ENCODE measurements at places on chromosomes 11 and 22. TPM values are rescaled to one million over a fixed set of nuclear protein-coding genes. Genes with fewer than 3 reads are reported as not detected.

SYCE3 gene
- polyA plus RNA-seq, result 1.1 TPM

MMP8 gene
- 77.5 TPM for polyA plus RNA-seq

DNA sequence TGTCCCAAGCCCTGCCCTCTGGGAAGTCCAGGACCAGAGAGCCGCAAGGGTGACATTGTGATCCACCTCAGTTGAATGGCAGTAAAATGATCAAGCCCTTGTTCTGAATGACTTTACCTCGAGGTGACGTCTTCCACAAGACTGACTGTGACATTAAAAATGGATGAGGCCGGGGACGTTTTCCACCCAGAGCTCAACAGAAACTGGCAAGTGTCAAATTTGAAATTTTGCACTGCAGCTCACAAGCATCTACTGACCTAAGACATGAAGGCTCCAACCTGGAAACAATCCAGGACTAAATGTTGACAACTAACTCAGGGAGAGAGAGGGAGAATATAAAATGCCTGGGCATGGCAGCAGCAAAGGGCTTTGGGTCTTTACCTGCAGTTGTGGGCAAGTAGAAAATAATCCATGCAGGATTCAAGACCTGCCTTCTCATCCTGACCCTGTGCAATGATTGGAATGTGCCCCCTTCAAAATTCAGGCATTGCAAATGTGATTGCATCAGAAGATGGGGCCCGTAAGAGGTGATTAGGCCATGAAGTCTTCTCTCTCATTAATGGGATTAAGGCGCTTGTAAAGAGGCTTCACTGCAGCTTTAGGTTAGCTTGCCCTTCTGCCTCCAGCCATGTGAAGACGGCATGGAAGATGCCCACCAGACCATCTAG, 33.6 kb upstream of the CLMP start:
- no peak for DNase-seq
- H3K27ac ChIP-seq, result no peak overlapping the region
- H3K4me3 ChIP-seq, result no peak overlapping the region
- no peaks in the 10 kb centered on the region for H3K36me3 ChIP-seq
- peaks cover 10% of the 10 kb centered on the region for H3K4me1 ChIP-seq
- no peaks in the 10 kb centered on the region for H3K27me3 ChIP-seq

- no peaks in the 10 kb centered on the region for H3K36me3 ChIP-seq
- H3K27ac ChIP-seq, result no peak overlapping the region
- H3K4me3 ChIP-seq, result no peak overlapping the region
- peak; percentile 84 for DNase-seq
- H3K27me3 ChIP-seq, result no peaks in the 10 kb centered on the region
Measured at GRCh38 chr11:9025101-9025850, 21.5 kb upstream of the NRIP3 start.

DNA sequence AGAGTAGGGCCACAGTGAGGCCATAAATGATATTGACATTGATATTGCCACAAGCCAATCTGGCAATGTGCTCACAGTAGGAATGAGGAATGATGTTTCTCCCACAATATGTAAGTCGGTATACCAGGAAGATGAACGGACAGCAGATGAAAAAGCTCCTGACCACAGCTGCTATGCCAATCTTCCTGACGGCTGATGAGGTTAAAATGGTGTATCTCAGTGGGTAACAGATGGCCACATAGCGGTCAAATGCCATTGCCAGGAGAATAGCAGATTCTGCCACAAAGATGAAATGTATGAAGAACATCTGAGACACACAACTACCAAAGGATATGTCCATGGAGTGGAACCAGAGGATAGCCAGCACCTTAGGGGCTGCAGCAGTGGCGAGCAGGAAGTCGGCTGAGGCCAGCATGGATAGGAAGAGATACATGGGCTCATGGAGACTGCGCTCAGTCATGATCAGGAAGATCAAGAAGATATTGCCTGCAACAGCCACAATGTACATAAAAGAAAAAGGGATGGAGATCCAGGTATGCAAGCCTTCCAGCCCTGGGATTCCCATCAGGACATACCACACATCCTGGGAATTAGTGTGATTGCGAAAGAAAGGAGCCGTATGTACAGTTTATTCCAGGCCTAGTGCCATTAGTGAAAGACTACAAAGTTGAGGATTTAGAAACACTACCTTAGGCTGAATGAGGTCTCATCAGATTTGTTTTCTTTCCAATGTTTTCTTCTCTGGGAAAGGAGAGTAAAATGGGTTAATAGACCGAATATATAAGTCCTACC, 22.2 kb downstream of the OR51V1 start:
- DNase-seq, result no peak
- no peak overlapping the region for H3K4me3 ChIP-seq
- no peak overlapping the region for H3K27ac ChIP-seq
- H3K27me3 ChIP-seq, result no peaks in the 10 kb centered on the region
- no peaks in the 10 kb centered on the region for H3K36me3 ChIP-seq
- H3K4me1 ChIP-seq, result no peaks in the 10 kb centered on the region

DNA sequence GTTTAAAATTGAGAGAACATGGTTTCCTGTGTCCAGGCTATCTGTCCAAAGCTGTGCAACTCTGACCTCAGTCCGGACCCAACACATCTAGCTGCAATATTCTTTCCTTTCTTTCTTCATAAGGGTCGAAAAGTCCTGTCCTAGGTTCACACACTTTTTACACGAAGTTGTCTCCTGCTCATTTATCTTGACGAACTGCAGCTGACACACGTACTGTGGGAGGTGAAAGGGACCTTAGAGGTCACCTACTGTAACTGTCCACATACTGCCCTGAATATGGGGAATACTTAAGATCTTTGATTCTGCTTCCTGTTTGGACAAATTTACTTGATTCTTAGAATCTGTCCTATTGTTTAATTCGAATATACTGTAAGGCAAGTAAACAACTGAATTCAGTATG, 105.9 kb downstream of the CCDC83 start:
- H3K27ac ChIP-seq, result no peak overlapping the region
- H3K36me3 ChIP-seq, result peaks cover 37% of the 10 kb centered on the region
- no peaks in the 10 kb centered on the region for H3K4me1 ChIP-seq
- no peaks in the 10 kb centered on the region for H3K27me3 ChIP-seq
- no peak for DNase-seq

- no peak for DNase-seq
- no peaks in the 10 kb centered on the region for H3K27me3 ChIP-seq
- H3K36me3 ChIP-seq, result no peaks in the 10 kb centered on the region
Measured at GRCh38 chr11:93875637-93876036, 25.2 kb upstream of the VSTM5 start.

DNA sequence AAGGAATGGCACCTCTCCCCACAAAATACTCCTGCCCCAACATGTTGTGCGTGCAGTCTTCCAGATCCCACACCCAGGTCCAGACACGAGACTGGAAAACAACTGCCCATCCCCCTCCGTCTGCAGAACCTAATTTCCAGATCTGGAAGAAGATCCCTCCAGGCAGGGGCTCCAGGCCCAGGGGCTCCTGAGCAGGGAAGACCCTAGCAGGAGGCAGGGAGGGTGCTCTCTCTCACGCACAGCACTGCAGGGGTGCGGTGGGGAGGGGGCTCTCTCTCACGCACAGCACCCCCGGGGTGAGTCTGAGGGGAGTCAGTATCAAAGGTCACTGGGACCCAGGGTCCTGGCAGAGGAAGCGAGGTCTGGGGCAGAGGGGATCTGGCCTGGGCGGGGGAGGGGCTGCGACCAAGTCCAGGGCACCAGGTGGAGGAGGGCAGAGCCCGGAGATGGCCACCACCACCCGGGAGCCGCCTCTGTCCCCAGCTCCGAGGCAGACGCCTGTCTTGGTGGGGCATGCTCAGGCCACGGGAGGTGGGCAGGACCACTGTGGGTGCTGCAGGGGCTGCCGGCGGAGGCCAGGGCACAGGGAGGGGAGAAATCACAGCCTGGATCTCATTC, 1.7 kb downstream of the MLC1 start:
- no peak for DNase-seq
- no peaks in the 10 kb centered on the region for H3K4me1 ChIP-seq
- H3K27ac ChIP-seq, result no peak overlapping the region
- H3K4me3 ChIP-seq, result no peak overlapping the region

- H3K4me3 ChIP-seq, result no peak overlapping the region
- H3K27ac ChIP-seq, result no peak overlapping the region
- H3K27me3 ChIP-seq, result no peaks in the 10 kb centered on the region
- DNase-seq, result peak; percentile 6
- H3K36me3 ChIP-seq, result no peaks in the 10 kb centered on the region
Measured at GRCh38 chr11:95512177-95512576, 277.4 kb downstream of the FAM76B start.

DNA sequence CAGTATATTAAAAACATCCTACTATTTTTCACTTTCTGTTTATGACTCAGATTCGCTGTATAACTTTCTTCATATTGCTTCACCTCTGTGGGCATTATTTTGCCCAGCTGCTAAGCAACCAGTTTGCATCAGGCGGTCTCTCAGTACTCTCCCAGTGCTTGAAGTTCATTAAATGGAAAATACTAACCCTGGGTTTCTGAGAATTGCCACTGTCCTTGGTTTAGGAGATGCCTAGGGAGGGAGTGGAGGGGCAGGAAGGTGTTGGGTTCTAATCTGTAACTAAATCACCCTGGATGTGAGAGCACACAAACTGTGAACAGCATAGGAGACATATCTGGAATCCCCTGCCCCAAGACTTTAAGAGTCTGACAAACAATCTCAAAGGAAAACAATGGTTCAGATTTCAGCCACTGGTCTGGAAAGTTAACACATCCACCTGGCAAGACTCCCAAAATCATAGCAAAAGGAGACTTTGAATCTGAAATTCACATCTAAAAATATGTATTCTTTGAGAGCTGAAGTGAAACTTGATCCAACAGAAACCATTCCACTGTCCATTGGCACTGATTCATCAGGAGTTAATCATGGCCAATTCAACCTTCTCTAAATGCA, 540.0 kb downstream of the SOX6 start:
- peak; percentile 81 for DNase-seq
- H3K27me3 ChIP-seq, result no peaks in the 10 kb centered on the region
- H3K36me3 ChIP-seq, result no peaks in the 10 kb centered on the region
- H3K4me3 ChIP-seq, result no peak overlapping the region
- no peak overlapping the region for H3K27ac ChIP-seq

GRCh38 chr11:7657306-7658025, 15.8 kb downstream of the CYB5R2 start:
- H3K4me1 ChIP-seq, result no peaks in the 10 kb centered on the region
- no peak overlapping the region for H3K4me3 ChIP-seq
- peaks cover 20% of the 10 kb centered on the region for H3K36me3 ChIP-seq
- no peaks in the 10 kb centered on the region for H3K27me3 ChIP-seq
- no peak overlapping the region for H3K27ac ChIP-seq

- no peak overlapping the region for H3K27ac ChIP-seq
- H3K4me1 ChIP-seq, result no peaks in the 10 kb centered on the region
- peaks cover 29% of the 10 kb centered on the region for H3K36me3 ChIP-seq
- DNase-seq, result no peak
Measured at GRCh38 chr11:118485273-118485672, 42.0 kb upstream of the TTC36 start.

GRCh38 chr11:34379539-34379938, 21.7 kb upstream of the ABTB2 start:
- no peaks in the 10 kb centered on the region for H3K4me1 ChIP-seq
- H3K4me3 ChIP-seq, result no peak overlapping the region
- H3K36me3 ChIP-seq, result no peaks in the 10 kb centered on the region

DNA sequence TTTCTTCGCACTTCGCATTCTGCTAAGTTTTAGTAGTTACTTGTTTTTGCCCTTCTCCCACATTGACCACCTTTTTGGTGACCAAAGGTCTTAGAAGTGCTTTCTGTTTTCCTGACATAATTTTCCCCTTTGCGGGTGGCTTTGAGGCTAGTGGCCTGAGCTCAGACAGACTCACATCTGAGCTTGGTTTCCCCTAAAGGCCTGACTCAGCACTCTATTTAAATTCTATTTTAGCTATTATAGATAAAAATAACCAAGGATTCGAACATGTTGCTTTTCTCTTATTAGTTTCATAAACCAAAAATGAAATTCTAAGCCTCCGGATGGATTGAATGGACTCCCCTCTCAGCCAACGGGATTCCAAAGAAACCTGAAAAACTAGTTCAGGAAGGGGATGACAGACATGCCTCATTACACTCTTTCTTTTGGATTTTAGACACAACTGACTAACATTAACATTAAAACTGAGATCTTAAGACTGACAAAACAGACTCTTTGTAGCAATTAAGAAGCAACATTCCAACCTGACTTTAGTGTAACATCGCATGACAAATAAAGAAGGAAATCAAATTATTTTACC, 258.5 kb downstream of the LUZP2 start:
- no peaks in the 10 kb centered on the region for H3K27me3 ChIP-seq
- no peaks in the 10 kb centered on the region for H3K4me1 ChIP-seq
- no peak for DNase-seq
- H3K27ac ChIP-seq, result no peak overlapping the region
- no peak overlapping the region for H3K4me3 ChIP-seq

GRCh38 chr22:24952837-24953383, 394 bp downstream of the KIAA1671 start:
- H3K27ac ChIP-seq, result peak overlapping the region; percentile 34
- peaks cover 3% of the 10 kb centered on the region for H3K27me3 ChIP-seq
- H3K4me3 ChIP-seq, result peak overlapping the region; percentile 63
- peak; percentile 47 for DNase-seq
- no peaks in the 10 kb centered on the region for H3K4me1 ChIP-seq
